GM12878 (cell line): ENCODE measurements at places on chromosomes 6 and 20. TPM values are rescaled to one million over a fixed set of nuclear protein-coding genes. Genes with fewer than 3 reads are reported as not detected.

The SLC26A8 gene
- 0.35 TPM in 1 of 2 replicates, not detected in the other for total RNA-seq

The TGM2 gene
- 1.2 and 1.8 TPM in 2 replicates for total RNA-seq

GRCh38 chr20:34561661-34562060 is 3.1 kb downstream of the MAP1LC3A start:
- DNase-seq = no peak

- DNase-seq = no peak
Observed at GRCh38 chr20:63497946-63498935, 642 bp downstream of the EEF1A2 start.

The GRIK2 gene
- total RNA-seq = not detected in 2 replicates

DNA sequence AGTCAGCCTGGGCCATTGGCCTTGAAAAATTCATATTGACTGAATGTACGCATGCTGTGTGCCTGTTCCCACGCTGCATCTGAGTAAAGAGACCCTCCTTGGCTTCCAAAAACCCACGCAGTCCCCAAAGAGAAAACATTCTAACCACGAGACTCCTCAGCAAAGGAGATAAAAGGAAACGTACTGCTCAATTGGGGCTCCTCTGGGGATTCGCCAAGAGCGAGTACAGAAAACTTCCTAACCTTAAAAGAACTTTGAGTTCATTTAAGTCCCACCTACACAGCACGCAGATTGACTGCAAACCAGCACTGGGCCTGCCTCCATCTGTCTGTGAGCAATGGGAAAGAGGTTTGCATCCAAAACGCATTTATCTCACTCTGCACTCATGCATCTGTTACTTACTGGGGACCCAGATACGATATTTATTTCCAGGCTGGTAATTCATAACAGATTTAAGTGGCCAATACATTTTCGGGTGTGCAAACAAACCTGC is 505.9 kb upstream of the CHD6 start:
- DNase-seq = no peak

The STK4 gene
- 96.2 and 101 TPM in 2 replicates for total RNA-seq

DNA sequence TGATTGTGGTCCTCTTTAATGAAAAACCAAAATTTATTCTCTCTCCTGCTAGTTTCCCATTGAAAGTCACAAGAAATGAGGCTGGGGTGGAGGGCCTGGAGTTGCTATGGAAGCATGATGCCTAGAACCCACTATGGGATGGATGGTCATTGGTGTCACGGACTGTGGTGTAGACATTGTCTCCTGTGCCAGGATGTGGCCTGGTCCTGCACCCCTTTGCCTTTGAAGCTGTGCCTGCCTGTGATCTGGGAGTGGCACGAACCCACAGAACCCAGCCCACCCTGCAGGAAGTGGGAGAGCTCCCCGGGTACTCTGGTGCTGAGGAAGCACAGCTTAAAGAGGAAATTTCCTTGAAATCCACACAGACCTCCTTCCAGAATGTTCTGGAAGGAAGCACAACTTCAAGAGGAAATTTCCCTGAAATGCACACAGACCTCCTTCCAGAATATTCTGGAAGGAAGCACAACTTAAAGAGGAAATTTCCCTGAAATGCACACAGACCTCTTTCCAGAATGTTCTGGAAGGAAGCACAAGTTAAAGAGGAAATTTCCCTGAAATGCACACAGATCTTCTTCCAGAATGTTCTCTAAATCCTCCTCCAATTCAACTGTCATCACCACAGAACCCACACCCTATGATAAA is 105.6 kb downstream of the CDH26 start:
- DNase-seq = no peak

DNA sequence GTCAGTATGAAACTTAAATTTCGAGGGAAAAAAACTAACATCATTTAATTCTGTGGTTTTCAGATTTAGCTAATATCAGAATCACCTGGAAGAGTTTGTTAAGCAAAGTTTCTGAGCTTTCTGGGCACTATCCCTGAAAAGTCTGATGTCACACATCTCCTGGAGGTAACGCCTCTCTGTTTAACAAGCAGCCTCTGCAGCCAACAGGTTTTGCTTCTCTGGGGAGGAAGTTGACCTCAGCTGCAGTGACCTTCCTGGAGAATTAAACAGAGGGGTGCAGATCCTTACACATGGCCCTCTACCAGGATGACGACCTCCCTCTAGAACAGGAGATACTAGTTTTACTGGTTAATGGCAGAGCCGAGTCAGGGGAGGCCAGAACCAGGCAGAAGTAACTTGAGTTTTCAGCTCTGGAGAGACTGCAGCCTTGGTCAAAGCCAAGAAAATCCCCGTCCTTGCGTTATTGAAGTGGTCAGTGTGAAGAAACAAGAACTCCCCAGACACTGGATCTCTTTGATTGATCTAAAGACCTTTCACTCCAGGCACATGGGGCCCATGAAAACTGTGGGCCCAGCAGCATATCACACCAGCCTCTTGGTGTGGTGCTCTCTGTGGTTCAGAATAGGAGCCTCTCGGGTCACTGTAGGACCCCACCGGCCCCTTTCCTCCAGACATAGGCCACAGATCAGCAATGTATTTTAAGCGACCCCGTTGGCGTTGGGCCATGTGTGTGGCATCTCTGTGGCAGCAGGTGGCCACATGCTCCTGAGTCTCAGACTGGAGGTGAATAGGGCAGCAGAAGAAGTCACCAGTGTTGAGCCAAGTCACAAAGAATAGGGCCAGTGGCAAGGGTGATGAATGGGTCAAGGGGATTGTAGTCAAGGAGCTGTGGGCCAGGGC is 33.4 kb upstream of the CCR6 start:
- no peak for DNase-seq

The ABHD16B gene
- not detected in 2 replicates for total RNA-seq

DNA sequence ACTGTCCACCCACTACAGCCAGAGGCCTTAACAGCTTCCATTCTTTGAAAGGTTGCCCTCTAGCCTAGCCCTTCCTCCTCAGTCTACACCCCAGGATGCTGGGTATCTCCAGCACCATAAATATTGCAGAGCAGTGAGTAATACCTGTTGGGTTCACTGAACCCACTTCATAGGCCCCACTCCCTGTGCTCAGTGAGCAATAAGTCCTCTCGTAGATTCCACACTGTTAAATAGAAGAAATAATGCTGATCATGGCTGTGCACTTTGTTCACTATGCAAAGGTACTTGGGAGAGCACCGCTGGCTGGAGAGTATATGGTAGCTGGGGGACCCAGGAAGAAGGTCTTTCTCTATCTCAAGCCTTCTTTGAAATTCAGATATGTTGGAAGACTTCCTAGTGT is 87.3 kb downstream of the RSPH3 start:
- no peak for DNase-seq

- DNase-seq = no peak
Observed at GRCh38 chr20:63885264-63886053, 9.5 kb upstream of the DNAJC5 start.

DNA sequence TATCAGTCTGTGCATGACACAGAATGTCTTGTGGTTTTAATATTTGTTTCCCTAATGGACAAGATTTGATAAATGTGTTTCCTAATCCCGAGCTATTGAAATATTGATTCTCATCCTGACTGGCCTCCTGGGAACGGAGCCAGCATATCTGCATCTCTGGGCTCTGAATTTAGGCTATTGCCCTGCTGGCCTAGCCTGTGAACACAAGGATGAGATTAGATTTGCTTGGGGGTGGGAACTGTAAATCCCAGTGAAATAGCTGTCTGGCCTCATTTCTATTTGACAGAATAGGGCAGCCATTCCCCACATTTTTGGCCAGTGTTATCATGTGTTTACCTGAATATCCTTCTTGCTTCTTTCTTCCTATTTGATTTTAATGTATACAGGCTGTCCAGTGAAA is 198.4 kb upstream of the SOX4 start:
- no peak for DNase-seq

The SMOC2 gene
- 0.10 and 0.11 TPM in 2 replicates for total RNA-seq

GRCh38 chr20:25548613-25549086 is 36.7 kb downstream of the NINL start:
- DNase-seq = no peak

DNA sequence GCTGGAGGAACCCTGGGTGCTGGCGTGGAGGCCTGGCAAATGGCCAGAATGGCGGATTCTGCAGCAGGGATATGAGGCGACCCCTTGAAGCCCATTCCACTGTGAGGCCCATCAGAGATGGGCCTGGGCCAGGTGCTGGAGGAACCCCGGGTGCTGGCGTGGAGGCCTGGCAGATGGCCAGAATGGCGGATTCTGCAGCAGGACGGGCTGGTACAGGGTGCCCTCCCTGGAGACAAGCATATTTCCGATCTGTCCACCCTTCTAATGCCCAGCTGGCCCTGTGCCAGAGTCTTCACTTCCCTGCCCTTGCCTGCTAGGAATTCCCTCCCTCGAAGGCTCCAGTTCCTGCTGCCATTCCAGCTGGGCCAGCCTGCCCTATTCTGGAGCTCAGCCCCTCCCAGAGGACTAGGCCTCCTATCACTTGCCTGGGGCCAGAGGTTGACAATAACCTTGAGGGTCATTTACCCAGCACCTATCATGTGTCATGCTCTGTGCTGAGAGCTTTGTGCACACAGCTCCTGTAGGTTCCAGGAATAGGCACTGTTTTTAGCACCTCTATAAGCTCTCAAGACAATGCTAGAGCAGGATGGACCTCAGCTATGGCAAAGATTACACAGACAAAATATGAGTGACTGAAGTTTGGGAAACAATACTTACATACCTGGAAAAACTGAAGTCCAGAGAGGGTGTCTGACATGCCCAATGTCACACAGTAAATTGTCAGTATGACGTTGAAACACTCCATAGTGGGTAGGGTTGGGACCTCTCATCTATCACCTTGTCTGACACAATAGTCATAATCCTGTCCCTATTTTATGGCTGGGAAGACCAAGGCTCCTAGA is 21.4 kb downstream of the SUN5 start:
- DNase-seq = no peak

GRCh38 chr6:136613477-136613876 is 63.3 kb upstream of the MAP7 start:
- DNase-seq = no peak

The PPIL6 gene
- 0.37 TPM in 1 of 2 replicates, not detected in the other for total RNA-seq

The TRIM31 gene
- total RNA-seq = 0.18 and 0.35 TPM in 2 replicates

DNA sequence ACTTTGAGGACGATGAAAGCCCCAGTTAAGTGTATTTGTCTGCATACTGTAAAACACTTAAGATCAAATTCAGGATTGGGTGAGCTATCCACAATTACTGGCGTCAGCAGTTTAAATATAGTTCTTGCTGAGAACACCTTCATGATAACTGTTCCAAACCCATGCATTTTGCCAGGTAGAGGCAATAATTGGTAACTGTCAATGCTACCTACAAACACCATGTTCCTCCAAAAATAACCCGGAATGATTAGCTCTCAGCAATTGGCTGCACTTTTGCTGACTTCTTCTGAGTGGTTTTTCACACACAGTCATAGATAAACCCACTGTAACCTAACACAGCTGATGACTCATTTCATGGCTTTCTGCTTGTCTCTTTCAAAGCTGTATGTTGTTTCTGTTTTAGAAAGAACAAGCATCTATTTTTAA is 1358.6 kb upstream of the GJE1 start:
- peak; percentile 30 for DNase-seq

The MARCKS gene
- 164 and 172 TPM in 2 replicates for total RNA-seq

DNA sequence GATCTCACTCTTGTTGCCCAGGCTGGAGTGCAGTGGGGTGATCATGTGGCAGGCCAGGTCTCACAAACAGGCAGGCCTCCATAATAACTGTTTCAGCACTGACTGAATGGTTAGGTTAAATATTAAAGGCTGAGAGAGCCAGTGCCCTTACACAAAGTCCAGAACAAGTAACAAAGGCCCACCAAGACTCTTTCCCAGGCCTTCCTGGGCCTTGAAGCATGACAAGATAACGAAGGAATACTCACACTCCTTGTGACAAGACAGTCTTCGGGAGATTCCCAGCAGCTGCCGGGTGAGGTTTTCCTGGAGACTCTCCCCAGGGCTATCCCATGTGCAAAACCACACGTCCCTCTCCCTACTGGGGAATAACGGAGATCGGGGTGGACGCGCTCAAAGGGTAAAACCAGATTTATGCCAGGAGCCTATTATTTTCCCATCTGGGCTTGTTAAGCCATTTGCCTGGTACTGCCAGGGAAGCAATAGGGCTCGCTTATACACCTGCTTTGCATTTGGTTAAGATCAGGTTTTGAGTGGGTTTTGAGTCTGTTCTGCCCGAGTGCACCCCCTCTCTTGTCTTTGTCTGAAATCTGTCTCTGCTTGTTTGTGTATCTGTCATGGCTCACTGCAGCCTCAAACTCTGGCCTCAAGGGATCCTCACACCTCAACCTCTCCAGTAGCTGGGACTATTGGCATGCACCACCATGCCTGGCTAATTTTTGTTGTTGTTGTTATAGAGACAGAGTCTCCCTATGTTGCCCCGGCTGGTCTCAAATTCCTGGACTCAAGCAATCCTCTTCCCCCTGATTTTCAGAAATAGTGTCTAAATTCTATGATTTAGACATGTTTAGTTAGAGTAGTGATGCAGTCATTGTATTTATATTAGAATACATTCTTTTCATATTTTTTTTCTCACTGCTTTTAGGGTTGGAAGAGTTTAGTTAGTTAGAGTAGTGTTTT is 1.4 kb upstream of the ENPP3 start:
- DNase-seq = no peak
